ENCODE measurements at places on chromosomes 7 and 10. TPM values are rescaled to one million over a fixed set of nuclear protein-coding genes. Genes with fewer than 3 reads are reported as not detected.

GRCh38 chr10:95693071-95693667 is 558 bp downstream of the TCTN3 start:
- DNase-seq = no peak

DNA sequence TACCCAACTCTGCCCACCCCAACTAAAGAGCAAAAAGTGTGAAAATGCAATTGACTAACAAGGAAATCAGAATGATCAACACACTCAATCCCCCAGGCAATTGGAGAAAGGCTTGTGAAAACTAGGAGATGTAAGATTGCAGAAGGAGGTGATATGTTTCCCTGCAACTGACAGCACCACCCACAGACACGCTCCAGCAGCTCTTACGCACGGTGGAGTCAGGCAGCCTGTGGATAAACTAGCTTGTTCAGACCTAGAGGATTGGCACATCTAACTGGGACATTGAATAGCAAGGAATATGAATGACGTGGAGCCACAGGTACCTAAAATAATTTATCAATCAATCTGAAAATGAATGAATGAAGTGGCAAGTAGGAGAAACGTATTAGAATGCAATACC is 125.7 kb upstream of the MYO3A start:
- DNase-seq = no peak

DNA sequence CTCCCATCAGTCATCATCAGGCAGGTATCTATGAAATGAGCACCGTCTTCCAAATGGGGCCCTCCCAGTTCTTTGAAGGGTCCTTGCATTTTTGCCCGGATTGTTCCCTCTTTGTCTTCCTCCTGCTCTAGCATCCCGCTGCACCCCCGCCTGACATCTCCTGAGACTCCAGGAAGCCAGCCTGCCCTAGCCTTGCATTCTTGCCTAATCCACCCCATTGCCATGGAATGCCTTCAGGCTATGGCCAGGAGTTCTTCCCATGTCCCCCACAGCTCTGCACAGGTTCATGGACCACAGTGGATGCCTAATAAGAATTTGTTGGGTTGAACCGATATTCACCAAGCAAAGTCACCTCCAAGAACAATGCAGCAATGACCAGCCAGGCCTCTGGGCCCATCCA is 62.1 kb downstream of the ZMIZ1 start:
- no peak for DNase-seq

DNA sequence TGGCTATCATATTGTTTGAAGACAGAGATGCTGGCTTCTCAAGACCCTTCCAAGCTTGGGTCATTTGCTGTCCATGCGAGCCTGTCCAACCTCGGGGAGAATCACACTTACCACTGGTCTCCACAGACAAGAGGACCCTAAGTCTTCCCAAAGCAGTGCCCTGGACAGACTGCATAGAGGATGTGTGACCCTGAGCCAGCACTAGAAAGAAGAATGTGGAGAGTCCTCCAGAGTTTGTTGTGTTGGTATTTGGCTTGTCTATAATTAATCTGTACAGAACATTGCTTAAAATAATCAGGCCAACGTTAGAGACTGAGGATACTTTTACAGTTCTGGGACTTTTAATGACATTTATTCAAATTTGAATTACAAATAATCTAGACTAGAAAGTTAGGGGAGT is 212.7 kb downstream of the TMEM178B start:
- DNase-seq = no peak

DNA sequence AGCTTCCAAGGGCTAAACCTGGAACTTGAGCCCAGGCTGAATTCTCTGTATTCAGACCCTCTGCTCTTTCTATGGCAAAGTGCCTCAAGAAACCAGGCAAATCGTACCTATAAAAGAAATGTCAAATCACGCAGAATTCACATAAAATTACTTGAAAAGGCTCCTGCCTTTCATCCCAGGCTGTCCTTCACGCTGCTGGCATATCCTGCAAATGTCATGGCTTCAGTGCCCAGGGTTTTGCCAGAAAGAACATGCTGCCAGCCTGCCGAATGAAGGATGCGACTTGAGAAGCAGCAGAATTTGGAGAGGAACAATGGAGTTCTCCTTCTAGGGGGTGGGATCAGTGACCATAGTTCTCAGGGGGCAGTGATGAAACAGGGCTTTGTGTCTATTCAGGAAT is 602.5 kb upstream of the GALNT17 start:
- no peak for DNase-seq

Gene RFC2
- 17.7 TPM for total RNA-seq

GRCh38 chr7:45702751-45703150 is 128.6 kb downstream of the ADCY1 start:
- DNase-seq = no peak

GRCh38 chr10:8144496-8144895 is 90.0 kb downstream of the GATA3 start:
- no peak for DNase-seq

Gene EPO
- not detected for total RNA-seq

Gene STEAP4
- total RNA-seq = 31.7 TPM

DNA sequence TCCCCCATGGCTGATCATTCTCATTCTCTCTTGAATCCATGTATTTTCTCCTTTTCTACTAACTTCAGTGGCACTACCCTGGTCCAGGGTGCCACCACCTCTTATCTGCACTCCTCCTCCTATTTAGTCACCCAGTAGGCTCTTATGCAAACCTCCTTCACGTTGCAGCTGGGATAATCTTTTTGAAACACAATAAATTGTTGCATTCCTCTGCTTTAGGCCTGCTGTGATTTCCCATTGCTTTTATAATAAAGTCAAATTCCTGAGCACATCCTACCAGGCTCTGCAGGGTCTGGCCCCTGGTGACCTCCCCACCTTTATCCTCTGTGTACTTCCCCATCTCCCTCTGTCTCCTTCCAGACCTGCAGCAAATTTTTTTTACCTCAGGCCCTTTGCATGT is 112.7 kb upstream of the KIAA1217 start:
- no peak for DNase-seq

GRCh38 chr10:15346440-15347141 is 24.5 kb downstream of the FAM171A1 start:
- DNase-seq = no peak

- no peak for DNase-seq
Observed at GRCh38 chr10:109861081-109861480, 62.2 kb downstream of the XPNPEP1 start.

Gene CHAT
- not detected for total RNA-seq

Gene DLG5
- total RNA-seq = 62.9 TPM

GRCh38 chr7:107384025-107384424 is 85.8 kb upstream of the GPR22 start:
- no peak for DNase-seq

GRCh38 chr10:30384701-30385201 is 35.7 kb upstream of the MTPAP start:
- no peak for DNase-seq

Gene ZCWPW1
- total RNA-seq = 3.9 TPM

- DNase-seq = no peak
Observed at GRCh38 chr7:26185844-26186180, 14.7 kb downstream of the HNRNPA2B1 start.

Gene GPR26
- total RNA-seq = not detected

DNA sequence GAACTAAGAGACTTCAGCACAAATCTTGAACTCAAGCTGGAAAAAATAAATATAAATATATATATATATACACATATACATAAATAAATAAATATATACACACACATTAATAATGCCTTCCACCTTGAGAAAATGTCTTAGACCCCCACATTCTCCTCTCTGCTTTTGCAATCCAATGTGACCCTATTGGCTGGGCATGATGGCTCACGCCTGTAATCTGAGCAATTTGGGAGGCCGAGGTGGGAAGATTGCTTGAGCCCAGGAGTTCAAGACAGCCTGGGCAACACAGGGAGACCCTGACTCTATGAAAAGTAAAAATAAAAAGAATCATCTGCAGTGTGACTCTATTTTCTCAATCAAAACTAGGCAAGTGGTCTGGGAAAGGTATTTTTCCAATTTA is 424.1 kb upstream of the NFE2L3 start:
- DNase-seq = no peak

Gene PARD3
- total RNA-seq = 84.4 TPM

GRCh38 chr10:6473901-6474370 is 106.1 kb downstream of the PRKCQ start:
- no peak for DNase-seq

Gene SPDYE2
- not detected for total RNA-seq

GRCh38 chr7:149381245-149381644 is 79.6 kb downstream of the ZNF777 start:
- DNase-seq = no peak

Gene DNAH11
- 0.30 TPM for total RNA-seq

DNA sequence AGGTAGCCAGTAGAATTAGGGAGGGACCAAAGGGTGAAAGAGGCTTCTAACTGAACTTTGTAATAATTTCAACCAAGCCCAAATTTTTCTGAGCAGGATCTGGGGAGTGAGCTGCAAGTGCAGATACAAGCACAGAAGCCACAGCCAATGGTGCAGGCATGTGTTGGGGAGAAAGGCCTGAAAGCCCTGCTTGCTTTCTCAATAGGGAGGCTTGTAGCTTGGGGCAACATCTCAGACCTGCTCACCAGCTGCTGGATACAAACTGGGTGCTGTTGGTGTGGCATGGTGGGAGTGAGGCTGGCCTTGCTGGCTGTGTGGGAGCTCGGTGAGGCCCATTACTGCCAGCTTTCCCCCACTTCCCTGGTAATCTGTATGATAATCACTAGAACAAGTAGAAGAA is 688.5 kb upstream of the SEMA3D start:
- DNase-seq = no peak

Gene HOGA1
- total RNA-seq = 12.3 TPM

DNA sequence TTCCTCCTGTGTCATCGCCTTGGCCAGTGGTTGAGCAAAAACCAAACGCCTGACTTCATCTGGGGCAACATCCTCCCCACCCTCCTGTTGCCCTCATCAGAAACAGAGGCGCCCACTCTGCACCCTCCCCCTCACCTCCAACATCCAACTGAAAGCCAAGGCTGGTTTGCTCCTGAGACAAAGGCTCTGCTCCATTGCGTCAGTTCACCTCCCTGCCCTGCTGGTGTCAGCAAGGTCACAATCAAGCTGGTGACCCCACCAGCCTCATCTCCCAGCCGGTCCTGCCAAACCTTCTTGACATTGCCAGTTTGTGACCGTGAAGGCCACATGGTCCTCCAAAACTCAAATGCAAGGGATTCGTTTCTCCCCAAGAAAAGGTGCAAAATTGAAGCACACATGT is 131.7 kb upstream of the ADAM12 start:
- DNase-seq = no peak

Gene LMTK2
- 16.2 TPM for total RNA-seq

GRCh38 chr7:129569811-129570215 is 41.7 kb upstream of the NRF1 start:
- DNase-seq = no peak

Gene NRP1
- total RNA-seq = 37.1 TPM

DNA sequence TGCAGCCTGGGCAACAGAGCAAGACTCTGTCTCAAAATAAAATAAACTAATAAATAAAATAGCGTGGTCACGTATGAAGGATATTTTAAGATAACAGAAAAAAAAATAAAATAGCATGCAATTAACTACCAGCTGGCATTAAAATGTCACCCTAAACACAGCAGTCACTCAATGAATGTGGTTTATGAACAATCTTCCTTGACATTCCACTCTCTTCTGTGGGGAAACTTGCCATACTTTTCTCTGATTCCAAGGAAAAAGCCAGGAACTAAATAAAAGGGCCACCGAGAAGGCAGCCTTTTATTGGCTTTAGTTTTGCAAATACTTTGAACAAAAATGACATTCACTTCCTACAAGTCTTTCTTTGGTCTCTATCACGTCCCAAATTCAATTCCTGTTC is 266.6 kb downstream of the PARD3 start:
- DNase-seq = no peak

GRCh38 chr7:7223250-7223649 is 40.9 kb downstream of the C1GALT1 start:
- DNase-seq = no peak

DNA sequence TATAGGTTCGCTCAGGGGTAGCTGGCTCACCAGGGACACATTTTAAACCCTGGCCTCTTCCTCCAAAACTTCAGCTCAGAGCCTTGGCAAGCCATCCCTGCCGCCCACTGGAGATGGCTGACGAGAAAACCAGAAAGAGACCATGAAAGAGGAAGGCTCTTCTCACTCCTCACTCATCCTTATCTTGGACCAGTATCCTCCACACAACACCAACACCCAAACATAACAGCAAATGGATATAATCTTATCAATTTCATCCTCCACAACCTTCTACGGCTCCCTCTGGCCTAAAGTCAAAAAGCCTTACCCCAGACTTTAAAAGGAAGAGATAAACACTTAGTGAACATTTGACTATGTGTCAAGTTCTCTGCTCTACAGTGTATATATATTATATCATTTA is 26.9 kb downstream of the DLG5 start:
- DNase-seq = no peak

DNA sequence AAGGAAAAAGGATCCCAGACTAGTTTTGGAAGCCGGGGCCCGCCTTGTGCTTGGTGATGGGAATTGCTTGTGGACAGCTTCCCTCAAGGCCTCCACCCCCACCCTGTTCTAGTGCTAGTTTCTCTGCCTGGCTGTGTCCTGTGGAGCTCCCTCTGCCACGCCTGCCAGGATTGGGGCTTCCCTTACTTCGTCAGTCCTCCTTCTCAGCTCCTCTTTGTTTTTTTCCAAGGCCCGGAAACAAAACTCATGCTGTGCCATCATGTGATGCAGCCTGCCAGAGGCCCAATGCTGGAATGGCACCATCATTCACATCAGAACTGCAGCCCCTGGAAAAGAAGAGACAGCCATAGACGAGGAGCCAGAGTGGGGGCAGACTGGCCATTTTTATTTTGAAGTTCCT is 11.2 kb downstream of the YKT6 start:
- peak; percentile 12 for DNase-seq

DNA sequence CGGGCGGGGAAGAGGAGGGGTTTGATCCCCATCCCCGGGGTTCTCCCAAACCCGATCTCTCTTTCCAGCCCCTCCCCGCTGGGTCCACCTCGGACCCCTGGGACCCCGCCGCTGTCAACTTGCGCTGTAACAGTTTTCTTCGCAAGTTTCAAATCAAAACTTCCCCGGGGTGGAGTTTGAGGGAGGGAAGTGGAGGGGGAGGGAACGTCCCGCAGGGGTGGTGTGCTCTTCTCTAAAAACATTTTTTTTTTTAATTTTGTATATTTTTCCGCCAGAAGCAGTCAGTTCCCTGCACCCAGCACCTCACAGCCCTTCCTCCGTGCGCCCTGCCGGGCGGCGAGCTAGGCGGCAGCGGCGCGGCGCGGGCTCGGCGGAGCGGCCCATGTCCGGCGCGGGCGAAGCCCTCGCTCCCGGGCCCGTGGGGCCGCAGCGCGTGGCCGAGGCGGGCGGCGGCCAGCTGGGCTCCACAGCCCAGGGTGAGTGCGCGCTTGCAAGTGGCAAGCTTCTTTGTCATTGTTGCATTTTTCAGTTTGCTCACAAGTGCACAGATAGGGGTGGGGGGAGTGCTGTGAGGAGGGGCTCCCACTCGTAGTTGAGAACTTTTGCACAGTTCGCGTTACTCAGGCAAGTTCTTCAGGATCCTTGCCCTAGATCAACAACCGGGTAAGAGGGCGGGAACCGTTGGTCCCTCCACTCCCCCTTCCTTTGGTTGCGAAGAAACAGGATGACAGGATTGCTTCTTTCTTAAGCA is 933 bp downstream of the MDFIC start:
- DNase-seq = peak; percentile 59

Gene INTS1
- 77.6 TPM for total RNA-seq

Gene ST8SIA6
- 1.1 TPM for total RNA-seq
